NCI-H2107 (cell line): ENCODE measurements at places on chromosomes 5 and 9.
A peak's percentile ranks its signal among the peaks of the same experiment; 100 is the strongest.

GRCh38 chr5:140603734-140604133 is 29.2 kb downstream of the CD14 start:
- DNase-seq, result no peak

- DNase-seq, result no peak
Observed at GRCh38 chr9:37405350-37405749, 17.1 kb upstream of the GRHPR start.

DNA sequence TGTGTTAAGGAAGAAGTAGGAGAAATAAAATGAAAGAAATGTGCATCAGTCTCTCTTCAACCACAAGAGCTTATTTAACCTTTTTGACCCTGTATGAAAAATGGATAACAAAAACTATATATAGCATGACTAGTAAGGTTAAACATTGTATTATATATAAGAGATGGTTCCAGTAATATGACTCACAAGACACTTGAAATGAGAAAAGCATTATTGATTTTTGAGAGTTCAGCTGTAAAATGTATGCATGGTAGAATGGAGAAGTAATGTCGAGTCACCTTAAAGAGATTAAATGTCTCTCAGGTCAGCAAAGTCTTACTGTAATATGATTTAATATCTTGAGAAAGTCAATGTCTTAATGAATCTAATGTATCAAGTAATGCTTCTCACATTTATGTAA is 860.9 kb downstream of the TAF11L14 start:
- DNase-seq, result no peak

DNA sequence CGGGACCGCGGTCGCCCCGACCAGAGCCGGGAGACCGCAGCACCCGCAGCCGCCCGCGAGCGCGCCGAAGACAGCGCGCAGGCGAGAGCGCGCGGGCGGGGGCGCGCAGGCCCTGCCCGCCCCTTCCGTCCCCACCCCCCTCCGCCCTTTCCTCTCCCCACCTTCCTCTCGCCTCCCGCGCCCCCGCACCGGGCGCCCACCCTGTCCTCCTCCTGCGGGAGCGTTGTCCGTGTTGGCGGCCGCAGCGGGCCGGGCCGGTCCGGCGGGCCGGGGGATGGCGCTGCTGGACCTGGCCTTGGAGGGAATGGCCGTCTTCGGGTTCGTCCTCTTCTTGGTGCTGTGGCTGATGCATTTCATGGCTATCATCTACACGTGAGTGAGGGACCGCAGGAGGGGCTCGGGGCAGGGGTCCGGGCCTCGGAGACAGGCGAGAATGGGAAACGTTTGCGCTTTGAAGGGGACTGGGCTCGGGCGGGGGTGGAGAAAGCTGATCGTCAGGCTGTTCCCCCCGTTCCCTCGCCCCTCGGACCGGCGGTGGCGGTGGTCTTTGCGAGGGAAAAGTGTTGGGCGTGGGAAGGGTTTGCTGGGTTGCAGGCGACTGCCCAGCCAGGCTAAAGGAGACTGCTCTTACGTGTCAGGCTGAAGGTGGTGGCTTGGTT is 457 bp downstream of the UGCG start:
- DNase-seq, result no peak

GRCh38 chr5:79349047-79349446 is 113.1 kb downstream of the JMY start:
- no peak for DNase-seq

- no peak for DNase-seq
Observed at GRCh38 chr5:176837707-176838115, 27.4 kb downstream of the UNC5A start.

- peak; percentile 8 for DNase-seq
Observed at GRCh38 chr9:20319641-20320337, 302.5 kb downstream of the MLLT3 start.

DNA sequence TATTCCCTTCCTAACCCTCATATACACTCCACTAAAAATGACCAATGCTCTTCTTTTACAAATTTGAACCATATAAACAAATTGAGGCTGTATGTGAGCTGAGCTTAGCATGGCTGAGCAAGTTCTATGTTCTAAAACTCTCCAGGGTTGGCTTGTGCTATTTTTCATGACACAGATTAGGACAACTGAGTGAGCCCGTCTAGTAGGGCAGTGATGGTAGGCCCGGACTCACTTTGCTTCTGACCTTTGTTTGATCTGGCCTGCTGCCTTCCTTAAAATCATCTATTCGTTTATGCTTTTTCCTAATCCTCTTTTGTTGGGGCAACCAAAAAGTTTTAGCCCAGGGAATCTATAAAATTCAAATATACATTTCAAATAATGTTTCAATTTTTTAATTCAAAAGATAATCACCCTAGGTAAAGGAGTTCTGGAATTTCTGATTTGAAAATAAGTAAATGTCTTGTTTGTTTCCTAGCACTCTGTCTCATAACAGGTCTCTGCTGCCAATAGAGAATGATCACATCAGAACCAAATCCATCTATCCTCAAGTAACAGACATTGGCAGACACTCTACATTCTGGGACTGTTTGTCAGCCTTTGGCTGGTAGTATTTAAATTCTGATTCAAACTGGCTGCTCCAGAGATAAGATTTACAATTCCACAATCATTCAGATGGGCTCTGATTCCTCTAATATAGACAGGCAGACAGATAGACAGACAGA is 217.0 kb upstream of the TARS1 start:
- no peak for DNase-seq

DNA sequence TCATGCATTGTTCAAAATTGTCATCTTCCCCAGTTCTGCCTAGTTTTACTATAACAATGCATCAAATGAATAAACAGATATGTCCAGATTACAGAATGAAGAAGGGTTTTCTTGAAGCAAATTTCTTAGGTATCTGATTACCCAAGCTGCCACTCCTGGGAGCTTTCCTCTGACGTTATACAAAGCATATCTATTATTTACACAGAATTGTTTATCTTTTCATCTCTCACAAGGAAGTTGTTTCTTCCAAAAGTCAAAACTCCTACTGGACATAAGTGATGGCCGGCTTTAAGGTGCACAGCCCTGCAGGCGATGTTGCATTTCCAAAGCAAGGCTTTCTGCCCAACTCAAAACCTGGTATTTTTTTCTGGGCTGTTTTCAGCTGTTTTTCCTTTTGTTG is 73.4 kb upstream of the ANKH start:
- DNase-seq, result no peak

- DNase-seq, result no peak
Observed at GRCh38 chr9:123431581-123431980, 75.6 kb downstream of the CRB2 start.

GRCh38 chr9:81537964-81538363 is 151.4 kb downstream of the TLE1 start:
- no peak for DNase-seq

DNA sequence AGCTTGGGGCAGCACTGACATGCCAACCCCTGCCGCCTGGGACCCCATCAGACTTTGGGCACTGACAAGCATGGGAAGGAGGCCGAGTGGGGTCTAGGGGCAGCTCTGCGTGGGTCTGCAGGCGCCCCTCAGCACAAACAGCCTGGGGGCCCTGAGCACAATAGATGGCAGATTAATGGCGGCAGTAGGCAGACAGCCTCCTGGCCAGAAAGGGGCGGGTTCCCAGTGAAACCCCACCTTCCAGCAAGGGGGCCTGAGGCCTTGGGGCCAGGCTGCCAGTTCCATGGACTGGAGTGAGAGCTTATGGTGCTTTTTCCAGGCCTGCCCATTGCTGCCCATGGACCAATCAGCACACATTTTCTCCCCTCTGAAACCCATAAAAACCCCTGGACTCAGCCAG is 2031.2 kb downstream of the EFNA5 start:
- DNase-seq, result no peak

DNA sequence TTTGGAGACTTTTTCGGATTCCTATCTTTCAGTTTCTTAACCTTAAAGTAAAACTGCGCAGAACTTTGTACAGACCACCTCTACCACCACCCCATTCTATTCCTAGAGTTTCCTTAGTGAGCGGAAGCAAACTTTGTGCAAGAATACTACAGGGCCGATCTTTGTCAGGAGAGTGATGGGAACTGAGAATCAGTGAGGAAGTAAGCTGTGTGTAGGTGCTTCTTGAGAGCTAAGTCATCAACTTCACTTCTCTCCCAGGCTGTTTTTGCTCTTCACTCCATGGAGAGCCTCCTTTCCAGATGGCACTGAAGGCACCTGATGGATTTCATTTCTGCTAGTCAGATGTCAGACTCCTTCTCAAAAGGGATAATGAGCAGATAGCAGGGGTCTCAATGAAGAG is 127.3 kb downstream of the SPATA31D1 start:
- no peak for DNase-seq

DNA sequence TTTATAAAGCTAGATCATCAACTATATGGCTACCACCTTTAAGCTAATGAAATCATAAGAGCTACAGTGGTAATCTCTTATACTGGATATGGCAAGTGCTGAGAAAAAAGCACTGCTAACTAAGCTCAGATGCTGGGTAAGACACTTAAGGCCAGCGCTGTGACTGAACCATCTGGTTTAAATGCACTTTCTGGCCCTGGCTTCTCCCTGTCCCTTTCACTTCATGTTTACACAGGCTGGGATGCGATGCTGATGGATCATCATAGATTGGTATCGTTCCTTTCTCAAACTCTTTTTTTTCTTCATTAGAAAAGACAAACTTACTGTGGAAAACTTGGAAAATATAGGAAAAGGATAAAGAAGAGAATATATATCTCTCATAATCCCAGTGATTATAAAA is 52.3 kb downstream of the KIF24 start:
- DNase-seq, result no peak

DNA sequence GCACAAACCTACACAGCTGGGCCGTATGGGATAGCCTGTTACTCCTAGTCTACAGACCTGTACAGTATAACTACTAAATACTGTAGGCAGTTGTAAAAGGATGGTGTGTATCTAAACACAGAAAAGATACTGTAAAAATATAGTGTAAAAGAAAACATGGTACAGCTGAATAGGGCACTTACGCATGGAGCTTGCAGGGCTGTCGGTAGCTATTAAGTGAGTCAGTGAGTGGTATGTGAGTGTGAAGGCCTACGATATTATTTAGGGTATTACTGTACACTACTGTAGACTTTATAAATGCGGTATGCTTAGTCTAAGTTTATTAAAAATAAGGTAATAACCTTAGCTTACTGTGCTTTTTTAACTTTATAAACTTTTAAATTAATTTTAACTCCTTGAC is 1.2 kb downstream of the ZCCHC9 start:
- no peak for DNase-seq

GRCh38 chr5:41883243-41883642 is 13.0 kb upstream of the OXCT1 start:
- DNase-seq, result no peak

GRCh38 chr5:171365351-171365750 is 22.3 kb upstream of the NPM1 start:
- no peak for DNase-seq

DNA sequence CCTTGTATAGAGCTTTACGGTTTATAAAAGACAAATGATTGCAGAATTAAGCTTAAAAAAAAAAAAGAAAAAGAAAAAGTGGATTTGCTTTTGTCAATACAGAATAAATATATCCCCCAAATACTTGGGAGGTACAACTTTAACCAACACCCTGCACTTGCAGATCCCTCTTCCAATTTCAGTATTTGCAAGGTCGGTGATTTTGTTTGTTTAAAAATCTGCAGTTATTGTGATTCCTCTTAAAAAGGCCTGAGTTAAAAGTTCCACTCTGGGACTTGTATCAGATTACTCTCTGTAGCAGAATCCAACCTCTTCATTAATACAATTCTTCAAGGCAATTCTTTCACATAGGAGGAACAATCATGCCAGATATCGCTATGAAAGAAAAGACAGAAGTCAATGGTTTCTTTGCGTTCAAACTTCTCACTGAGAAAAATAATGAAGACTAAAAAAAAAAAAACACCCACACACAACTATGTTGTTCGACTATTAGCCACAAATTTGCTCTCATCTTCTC is 400.9 kb downstream of the EBF1 start:
- DNase-seq, result no peak

- no peak for DNase-seq
Observed at GRCh38 chr5:147472664-147473475, 37.0 kb downstream of the DPYSL3 start.

DNA sequence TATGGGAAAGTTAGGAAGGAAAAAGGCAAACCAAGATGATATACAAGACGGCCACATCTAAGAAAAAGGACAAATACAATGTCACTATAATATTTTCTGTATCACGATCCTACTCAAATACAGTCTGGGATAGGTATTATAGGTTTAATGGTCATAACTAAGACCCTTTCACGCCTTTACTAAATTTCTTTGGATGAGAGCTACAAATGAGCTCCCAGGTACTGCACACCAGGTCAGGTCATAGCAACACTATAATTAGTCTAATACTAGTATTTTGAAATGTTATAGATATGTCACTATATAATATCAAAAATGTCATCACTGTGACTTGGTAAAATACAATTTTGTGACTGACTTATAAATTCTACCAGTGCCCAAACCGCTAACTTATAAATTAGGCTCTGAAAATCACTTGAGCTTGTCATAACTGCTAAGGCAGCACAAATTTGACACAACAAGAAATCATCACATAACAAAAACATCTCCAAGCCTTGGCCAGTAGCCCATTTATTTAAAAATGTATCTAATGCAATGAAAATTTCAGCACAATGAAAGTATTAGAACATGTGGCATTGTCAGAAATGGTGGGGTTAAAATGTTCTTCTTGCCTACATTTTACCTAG is 6.9 kb downstream of the SELENOP start:
- DNase-seq, result no peak

DNA sequence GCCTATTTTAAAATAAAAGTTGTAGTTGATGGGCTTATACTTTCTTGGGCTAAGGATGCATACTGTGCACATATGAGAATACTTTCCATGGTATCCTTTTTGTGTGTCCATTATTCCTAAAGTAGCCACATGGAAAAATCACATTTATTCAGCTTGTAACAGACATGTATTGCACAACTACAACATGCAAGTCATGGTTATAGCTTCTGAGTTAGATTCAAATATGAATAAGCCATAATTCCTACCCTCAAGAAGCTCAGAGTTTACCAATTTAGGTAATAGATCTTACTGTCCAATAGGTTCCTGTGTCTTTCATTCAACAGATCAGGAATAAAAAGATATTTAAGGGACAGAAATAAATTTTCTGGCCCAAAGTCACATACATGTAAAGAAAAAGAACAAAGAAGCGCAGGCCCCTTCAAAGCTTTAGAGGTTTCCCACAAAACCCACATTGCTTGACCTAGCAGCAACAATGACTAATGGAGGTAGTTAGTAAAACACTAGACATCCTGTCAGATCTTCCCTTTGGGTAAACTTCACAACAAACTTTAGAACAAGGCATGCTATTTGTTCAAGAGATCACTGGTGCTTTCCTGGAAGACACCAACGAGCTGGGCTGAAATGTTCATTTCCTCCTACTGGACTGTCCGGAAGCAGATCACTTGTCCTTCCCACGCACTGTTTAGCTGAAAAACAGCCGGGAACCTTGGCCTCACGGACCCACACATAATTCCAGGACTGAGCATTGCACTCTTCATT is 78.4 kb upstream of the ITGA1 start:
- no peak for DNase-seq

GRCh38 chr5:135493406-135494180 is 41.4 kb upstream of the TIFAB start:
- no peak for DNase-seq

DNA sequence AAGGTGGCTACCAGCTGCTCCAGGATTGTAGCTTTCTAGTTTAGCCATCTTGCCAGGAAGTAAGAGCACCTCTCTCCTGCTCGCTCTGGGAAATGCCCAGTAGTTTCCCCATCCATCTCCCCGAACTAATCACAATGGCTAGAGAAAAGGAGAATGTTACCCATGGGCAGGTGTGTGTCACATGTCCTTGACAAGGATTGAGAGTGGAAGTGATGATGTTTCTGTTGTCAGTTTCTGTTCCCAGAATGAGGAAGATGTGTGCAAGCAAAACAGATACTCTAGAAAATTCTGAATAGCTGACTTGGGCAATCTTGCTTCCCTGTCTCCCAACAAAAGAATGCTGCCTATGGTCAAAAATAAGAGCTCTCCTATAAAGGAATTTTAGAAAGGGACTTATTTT is 429.5 kb downstream of the EBF1 start:
- DNase-seq, result no peak
